CD4-positive, alpha-beta T cell treated with Interleukin-15 for 1 hour (primary cell): ENCODE measurements at places on chromosomes 2 and 18.

GRCh38 chr2:105070010-105070865 lies 32.4 kb downstream of the MRPS9 start:
- no peak for DNase-seq

DNA sequence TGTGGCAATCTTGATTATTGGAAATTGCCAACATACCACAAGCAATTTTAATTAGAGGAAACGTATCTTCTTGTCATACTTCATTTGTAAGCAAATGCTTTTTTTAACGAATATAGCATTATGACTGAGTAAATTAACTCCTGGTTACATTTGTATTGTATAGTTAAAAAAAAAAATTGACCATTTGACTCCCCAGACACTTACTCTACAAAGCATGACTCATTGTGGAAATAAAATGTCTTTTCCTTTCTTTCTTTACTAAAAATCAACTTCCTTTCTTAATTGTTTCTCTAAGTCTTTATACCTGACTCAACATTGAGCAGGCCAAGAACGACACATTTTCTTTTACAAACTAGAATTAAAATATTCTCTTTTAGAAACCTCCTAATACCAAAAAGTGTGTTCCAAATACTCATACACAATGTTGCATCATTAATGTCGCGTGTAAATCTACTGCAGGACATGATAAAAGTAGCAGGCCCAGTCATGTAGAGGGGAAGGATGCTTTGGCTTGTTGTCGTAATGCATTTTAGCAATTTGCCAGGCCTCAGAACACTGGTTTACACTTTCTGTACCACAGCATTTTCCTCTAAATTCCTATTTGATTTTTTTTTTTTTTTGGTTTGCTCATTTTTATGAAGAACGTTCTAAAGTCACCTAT lies 349.6 kb upstream of the KCNH7 start:
- no peak for DNase-seq

DNA sequence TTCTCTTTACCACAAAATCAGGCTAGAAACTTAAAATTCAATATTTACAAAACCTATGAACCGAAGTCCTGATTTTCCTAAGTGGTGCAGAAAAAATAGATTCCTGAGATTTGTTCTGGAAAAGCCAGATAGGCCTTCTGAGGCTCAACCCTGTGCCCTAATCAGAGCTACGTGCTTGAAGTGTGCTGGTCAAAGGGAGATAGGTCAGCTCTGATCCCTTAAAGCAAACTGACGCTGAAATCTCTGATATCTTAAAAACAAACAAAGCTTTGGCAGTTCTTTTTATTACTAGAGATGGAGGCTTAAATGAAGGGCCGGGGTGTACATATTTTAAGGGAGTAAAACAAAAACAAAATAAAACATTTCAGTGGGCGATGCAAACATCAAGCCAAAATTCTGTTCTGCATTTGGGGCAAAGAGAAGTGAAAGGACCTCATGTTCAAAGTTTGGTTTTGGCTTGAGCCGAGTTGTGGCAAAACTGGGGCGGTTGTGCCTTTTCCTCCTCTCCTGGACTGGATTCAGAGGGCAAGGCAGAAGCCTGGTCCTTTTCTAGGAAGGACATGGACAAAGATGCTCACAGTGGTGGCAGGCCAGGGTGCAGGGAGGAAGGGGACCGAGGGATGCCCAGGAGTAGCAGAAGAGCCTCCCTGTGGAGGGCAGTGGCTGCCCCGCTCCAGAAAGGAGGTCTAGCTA lies 295.0 kb downstream of the CDCA7 start:
- no peak for DNase-seq

DNA sequence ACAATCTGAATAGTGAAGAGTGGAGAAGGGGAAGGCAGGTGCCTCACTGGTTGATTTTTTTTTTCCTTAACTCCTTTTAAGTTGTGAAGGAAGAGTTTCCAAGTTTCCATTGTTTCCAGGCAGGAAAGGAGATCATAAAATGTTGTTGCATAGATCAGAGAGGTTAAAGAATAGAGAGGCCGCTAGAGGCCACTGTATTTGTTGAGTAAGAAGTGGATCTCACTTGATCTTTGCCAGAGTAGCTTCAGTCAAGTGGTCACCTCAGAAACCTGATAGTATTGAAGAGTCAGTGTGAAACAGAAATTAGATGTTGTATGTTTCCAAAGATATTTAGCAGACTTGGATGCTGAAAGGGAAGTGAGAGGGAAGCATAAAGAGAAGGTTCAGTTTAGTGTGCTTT lies 17.6 kb downstream of the CTNNA2 start:
- DNase-seq, result no peak

- DNase-seq, result no peak
Measured at GRCh38 chr2:207091928-207092327, 73.8 kb downstream of the KLF7 start.

DNA sequence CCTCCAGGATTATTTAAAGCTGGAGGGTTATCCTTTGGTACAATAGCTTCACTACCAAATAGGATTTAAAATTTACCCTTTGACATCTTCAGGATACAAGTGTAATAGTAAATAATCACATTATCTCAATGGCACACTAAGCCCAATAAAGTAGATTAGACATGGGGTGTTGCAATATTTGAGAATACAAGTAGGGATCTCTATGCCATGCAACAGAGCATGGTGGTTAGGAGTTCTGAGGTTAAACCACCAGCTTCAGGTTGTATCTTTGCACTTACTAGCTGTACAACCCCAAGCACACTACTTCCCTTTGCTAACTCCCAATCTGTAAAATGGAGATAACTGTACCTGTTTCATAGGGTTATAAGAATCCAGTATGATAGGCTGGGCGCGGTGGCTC lies 6.2 kb downstream of the MBD2 start:
- DNase-seq, result no peak

- DNase-seq, result no peak
Measured at GRCh38 chr18:68482815-68483214, 232.1 kb downstream of the TMX3 start.

DNA sequence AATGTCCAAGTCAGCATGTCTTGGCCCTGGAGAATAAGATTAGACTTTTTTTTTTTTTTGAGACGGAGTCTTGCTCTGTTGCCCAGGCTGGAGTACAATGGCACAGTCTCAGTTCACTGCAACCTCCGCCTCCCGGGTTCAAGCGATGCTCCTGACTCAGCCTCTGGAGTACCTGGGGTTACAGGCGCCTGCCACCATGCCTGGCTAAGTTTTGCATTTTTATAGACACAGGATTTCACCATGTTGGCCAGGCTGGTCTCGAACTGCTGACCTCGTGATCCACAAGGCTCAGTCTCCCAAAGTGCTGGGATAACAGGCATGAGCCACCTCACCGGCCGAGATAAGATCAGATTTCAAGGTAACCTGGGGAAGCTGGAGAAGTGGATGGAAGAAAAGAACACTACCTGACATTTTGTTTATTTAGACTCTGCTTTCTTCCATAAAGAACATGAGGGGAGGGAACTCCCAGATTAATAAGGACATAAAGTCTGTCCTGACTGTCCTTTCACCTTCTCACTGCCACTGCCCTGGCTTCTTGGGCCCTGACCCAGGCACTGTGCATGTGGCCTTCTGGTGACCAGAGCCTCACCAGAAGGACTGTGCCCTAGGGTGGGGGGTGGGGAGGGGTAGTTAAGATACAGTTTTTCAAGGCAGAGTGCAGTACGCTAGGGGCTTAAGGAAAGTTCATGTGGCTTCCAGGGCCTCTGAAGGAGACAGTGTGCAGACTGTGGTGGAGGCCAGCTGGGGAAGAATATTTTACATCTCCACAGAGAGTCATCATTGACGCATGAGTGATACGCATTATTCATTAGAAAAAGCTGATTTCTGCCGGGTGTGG lies 4.8 kb upstream of the IMPA2 start:
- DNase-seq, result no peak

GRCh38 chr18:70709144-70709543 lies 420.3 kb downstream of the SOCS6 start:
- no peak for DNase-seq

DNA sequence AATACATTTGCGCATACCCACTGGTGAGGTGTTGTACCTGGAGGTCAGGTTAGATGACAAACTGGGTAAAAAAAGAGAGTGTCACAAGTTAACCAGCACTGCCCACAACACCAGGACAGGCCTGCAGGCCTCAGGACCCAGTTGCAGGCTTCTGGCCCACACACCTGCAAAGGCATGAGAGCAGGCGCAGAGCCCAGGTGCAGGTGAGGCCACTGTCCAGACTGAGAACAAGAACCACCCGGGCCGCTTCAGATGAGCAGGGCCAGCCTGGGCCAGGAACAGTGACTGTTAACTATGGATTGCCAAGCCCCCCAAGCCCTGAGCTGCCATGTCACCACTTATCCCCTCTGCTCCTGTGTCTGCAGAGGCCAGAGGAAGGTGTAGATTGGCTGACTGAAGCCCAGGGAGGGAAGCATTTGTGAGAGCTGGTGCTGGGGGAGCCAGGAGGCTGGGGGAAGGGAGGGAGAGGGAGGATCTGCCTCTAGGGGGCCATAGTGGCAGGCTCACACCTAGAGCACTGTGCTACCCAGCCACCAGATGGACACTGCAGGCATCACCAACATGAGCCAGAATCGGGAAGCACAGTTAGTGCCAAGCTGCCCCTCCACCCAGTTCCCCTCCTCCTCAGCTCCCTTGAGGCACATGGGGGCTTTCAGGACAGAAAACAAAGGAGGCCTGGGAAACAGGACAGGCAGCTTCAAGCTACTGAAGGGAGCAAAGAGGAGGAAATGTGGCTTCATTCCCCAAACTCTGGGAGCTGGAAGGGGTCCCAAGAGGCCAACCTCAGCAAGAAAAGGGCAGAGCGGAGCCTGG lies 35.4 kb downstream of the SFXN5 start:
- no peak for DNase-seq

DNA sequence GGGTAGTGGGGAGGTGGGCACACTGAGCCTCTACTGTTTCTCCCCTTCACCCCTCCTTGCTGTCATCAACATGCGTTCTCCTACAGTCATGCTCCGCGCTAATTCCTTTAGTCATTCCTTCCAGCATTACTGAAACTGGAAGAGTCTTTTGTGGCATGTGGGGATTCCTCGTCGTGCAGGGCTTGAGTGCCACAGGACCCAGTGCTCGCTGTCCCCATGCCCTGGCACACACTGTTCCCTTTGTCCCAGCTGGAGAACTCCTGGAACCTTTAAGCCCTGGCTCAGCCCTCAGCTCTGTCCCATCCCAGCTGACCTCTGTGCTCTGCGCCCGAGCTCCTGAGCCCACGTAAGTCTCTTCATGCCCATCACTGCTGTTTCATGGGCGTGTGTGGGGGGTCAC lies 42.1 kb downstream of the ODC1 start:
- no peak for DNase-seq

- no peak for DNase-seq
Measured at GRCh38 chr2:55159037-55159651, 72.9 kb downstream of the CLHC1 start.

DNA sequence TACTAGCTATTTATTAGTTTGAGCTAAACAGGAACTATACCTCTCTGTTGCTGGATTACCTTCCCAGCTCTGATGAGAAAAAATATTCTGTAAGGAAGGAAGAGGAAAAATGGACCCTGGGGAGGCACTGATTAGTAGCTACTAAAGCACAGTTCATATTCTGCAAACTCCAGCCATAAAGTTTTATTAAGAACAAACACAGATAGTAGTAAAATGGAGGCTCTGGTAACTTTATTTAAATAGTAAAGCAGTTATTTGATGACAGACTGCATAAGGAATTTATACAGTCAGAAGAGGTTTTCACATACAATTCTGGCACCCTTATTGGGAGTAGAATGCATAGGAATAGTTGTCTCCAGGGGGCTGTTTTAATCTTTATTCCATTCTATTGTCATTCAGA lies 84.1 kb downstream of the XIRP2 start:
- DNase-seq, result no peak

DNA sequence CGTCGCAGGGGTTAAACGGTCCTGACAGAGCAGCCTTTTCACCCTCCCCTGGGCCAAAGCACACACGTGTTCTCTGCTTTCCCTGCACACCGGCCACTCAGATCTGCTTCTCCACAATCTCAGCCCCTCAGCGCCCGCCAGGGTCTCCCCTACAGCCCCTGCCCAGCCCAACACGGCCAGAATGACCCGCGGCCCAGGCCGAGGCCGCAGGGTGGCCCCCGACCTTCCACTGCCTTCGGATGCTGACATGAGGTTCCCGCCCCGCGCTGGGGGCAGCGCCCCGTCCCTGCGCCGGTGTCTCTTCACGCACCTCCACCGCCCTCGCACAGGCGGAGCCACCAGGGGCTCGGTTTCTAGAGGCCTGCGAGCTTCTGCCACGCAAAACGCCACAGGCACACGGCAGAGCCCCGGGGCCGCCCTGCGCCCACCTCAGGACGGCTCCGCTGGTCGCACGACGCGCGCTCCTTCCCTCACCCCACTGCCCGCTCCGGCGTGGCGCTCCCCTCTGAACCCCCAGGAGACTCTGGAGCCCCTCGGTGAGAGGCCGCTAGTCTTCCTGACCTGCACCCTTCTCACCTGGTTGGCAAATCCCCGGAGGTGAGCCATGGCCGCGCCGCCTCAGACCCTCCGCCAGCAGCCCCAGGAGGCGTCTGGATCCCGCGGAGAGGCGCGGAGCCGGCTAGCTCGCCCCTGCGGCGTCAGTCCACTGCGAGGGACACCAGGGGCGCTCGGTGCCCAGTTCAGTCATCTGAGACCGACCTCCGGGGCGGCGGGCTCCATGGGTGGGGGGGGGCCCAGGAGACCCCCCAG lies 749 bp downstream of the STK25 start:
- no peak for DNase-seq

DNA sequence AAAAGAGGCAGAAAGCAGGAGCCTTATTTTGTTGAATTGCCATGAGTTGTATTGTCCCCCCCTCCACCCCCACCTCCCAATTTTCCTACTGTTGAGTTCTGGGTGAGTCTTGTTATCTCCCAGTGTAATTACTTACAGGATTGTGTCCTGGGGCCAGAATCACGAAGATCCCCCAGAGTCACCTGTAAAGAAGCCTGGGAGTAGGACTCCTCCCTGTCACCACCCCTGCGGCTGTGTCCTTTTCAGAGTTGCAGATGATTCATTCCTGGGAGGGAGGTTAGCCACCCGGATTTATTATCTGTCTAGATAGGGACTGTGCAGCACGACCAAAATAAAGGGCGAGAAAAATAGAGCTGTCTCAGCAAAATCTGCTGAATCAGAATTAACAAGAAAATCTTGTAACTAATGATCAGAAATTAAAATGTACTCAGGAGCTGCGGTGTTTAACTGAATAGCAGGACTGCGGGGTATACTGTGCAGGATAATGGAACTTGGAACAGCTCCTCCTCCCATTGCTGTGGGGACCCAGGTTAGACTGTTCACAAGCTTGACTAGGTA lies 81.7 kb upstream of the CAPN13 start:
- no peak for DNase-seq

GRCh38 chr2:95121093-95121406 lies 558 bp downstream of the MRPS5 start:
- no peak for DNase-seq

DNA sequence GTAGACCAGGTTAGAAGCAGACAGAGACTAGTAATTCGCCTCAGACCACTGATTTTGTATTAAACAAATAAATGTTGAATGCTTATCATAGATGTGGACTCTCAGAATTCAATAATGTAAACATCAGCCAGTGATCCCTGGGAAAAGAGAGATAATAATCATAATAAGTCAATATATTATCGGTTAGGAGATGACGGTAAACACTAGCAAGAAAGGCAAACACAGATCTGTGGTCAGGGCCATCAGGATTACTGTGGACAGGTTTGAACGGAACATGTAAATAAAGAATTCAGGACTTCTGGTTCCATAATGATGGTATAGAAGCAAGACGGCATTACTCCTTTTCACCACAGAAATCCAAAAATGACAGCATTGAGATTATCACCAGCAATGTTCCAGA lies 861.6 kb downstream of the CBLN2 start:
- no peak for DNase-seq
